ENCODE measurements at places on chromosomes 3 and 15. TPM values are rescaled to one million over a fixed set of nuclear protein-coding genes. Genes with fewer than 3 reads are reported as not detected.

Gene SHF
- 0.68 TPM for total RNA-seq

Gene CHST13
- total RNA-seq = 1.0 TPM

Gene GOLGA6L22
- total RNA-seq = not detected

Gene MEX3B
- 6.7 TPM for total RNA-seq

Gene SNTN
- total RNA-seq = not detected

Gene KCNMB3
- total RNA-seq = 0.91 TPM

Gene LYZL4
- not detected for total RNA-seq

Gene SEMA6D
- not detected for total RNA-seq

Gene GALNT15
- not detected for total RNA-seq

Gene WNT5A
- 0.64 TPM for total RNA-seq

Gene CHRNA7
- total RNA-seq = 4.7 TPM

Gene IL5RA
- not detected for total RNA-seq

Gene OR5K2
- total RNA-seq = not detected

Gene CCDC13
- 0.79 TPM for total RNA-seq

Gene KBTBD13
- 0.02 TPM for total RNA-seq
